ENCODE measurements at places on chromosomes 4 and X.
A peak's percentile ranks its signal among the peaks of the same experiment; 100 is the strongest.

DNA sequence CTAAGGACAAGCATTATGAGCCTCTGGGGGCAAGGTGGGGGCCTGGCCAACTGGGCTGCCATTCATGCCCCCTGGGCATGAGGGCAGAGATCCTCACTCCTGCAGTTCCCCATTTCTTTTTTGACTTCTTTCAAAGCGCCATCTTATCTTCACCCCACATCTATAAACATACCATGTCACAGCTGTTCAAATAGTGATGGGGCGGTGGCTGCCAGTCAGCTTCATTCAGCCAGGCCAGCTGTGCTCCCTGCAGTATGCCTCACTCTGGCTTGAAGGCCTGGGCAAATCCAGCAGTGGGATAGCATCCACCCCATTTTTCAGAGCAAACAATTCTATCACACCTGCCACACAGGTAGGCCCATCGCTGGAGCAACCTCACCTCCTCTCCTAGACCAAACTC is 85.5 kb downstream of the NHSL2 start:
- DNase-seq: no peak

DNA sequence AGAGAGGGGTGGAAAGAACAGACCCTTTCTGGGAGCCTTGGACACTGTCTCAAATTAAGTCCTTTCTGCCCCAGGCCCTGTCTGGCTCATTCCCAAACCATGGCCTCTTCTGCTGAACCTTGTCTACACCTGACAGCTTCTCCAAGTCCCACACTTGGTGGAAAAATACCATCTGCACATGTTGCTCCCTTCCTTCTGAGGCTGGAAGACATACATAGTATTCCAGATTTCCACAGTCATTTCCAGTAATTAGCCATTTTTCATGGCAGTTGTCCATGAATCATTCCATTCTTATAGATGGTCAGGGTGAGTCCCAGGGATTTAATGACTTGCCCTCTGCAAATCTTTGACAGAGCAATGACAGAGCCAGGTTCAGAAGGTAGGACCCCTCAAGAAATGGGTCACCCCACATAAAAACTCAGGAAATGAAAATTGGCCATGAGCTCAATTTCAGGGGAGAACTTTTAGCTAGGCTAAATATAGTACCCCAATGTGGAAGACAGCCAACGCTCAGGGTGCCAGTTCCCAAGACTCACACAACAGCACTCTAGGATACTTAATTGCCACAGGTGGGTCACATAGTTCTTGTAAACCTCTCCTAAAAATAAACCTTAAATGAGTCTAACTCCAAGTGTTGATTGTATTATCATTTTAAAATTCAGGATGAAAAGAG is 16.2 kb upstream of the DAPP1 start:
- no peak for DNase-seq

DNA sequence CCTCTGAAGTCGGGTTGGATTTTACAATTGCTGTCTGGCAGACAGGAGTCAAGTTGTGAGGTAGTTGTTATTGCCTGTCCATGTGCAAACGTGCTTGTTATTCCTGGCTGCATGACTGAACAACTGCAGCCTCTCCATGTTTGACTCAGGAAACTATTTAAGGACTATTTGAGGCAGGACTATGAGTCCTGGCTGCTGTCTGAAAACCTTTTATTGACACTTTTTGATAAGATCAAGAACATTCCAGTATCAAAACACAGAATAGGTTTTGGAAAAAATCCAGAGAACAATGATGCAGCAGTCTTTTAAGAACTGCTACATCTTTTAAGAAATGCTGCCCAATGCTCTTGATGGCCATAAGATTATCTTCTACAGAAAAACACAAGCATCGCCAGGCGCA is 10.0 kb upstream of the SPRY1 start:
- no peak for DNase-seq

GRCh38 chr4:16026160-16026761 is 57.6 kb downstream of the PROM1 start:
- peak; percentile 31 for DNase-seq

DNA sequence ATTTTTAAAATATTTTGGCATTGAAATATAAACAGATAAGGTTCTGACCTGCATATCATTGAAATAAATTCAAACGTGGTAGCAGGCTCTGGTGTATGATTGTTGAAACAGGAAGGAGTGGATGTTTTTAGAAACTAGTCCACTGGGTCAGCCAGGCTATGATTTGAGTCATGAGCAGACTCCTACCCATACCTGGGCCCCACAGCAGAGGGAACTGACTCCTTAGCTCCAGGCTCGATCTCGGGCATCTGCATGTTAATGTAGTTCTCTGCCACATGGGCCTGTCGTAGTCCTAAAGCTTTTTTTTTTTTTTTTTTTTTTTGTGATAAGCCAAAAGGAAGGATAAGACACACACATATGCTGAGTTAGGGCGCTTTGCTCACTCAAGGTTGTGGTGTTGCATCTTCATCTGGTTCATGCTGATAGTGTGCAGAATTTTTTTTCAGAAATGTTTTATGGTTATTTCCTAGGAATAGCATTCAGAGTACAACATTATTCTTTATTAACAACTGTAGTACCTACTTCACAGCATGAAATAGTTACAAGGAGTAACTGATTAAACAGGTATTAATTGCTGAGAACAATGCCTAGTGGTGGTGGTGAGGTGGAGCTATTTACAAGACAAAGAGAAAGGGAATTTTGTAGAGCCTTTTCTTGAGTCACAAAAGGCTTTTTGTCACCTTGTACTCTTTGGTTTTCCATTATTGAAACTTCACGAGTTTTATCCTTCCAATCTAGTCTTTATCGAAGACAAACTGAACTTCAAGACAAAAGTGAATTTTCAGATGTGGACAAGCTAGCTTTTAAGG is 27.3 kb downstream of the OFD1 start:
- no peak for DNase-seq

- DNase-seq: no peak
Measured at GRCh38 chr4:39435659-39436563, 22.8 kb downstream of the RPL9 start.

DNA sequence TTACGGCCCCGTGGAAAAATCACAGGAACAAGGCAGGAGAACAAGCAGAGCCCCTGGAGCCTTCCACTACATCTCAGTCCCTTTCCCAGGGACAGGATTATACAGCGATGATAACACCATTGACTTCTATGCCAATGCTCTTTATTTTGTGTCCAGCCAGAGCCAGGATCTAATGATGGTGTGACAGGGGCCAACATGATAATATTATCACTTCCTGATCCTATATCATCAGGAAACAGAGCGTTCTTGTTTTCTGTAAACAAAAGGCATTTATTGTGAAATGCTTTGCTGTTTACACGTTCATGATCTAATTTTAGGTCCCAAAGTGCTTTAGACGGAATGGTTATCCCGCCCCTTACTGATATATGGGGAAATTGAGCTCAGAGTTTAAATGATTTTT is 12.8 kb downstream of the TMPRSS11E start:
- DNase-seq: no peak

DNA sequence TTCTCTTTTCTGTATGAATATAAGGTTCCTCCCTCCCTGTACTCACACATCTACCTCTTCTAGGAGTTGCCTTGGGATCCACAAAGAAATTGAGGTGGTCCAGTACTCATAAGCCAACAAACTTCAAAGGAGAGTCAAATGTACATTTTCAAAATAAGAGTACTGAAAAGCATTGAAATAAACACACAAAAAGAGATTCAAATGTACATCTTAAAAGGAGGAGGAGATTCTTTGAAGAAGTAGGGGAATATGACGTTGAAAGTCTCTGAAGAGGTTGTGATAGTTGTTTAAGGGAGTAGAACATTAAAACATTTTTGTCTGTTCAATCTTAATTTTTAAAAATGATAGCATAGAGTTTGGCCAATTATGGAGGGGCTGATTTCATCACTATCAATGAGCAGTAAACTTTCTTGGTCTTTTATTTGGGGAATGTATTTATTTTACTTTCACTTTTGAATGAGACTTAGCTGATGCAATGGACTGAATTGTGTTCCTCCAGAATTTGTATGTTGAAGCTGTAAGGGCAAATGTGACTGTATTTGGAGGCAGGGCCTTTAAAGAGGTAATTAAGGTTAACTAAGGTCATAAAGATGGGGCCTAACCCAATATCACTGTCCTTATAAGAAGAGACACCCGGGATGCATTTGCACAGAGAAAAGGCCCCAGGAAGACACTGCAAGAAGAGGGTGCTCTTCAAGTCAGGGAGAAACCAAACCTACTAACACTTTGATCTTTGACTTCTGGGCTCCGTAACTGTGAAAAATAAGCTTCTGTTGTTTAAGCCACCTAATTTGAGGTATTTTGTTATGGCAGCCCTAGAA is 226.3 kb upstream of the PGRMC2 start:
- DNase-seq: no peak

DNA sequence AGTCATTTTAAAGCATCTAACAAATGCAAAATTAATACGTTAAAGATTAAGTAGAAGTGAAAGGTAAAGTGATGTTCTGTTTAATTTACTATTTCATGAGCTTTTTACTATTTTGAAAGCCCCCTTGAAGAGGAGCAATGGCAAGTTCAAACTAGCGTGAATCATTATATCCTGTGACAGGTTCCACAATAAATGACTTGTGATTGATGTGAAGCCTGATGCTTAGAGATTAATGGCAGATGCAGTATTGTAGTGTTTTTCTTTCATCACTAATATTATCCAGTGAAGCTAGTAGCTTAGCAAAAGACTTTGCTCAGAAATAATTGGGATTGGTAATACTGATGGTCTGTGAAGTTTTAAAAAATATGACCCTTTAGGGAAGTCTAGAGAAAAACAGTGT is 57.3 kb downstream of the STOX2 start:
- DNase-seq: no peak

GRCh38 chr4:156686120-156686519 is 285.5 kb downstream of the PDGFC start:
- DNase-seq: no peak

GRCh38 chrX:12989461-12989860 is 14.6 kb downstream of the TMSB4X start:
- DNase-seq: no peak

DNA sequence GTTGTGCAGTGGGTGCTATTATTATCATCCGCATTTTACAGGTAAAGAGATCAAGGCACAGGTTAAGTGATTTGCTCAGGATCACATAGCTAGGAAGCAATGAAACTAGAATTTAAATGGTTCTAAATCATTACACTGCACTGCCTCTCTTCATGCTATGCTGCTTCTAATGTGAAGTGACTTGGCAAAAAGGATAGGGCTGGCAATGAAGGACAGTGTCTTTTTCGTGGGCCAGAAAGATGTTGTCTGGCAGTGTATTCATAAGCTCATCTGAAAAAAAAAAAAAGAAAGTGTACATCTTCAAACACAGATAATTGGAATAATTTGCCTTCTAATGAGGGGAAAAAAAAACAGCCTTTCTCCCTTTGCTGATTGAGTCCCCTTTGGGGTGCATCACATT is 132.2 kb upstream of the FUNDC1 start:
- DNase-seq: no peak

DNA sequence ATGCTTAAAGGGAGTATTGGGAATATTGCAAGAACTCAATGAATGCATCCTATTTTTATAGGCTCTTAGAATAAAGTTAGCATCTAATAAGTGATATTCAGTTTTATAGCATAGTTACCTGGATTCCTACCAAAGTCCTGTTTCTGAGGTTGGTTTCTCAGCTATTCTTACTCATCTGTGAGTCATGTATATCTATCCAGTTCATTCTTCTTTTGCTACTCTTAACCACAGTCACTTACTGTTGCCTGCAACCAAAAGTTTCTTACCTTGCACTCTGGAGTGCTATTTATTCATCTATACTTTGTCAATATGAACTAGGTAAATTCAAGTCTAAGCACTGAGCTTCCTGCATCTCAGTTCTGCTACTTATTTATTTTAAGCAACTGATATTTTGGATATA is 322.5 kb downstream of the HS3ST1 start:
- no peak for DNase-seq

DNA sequence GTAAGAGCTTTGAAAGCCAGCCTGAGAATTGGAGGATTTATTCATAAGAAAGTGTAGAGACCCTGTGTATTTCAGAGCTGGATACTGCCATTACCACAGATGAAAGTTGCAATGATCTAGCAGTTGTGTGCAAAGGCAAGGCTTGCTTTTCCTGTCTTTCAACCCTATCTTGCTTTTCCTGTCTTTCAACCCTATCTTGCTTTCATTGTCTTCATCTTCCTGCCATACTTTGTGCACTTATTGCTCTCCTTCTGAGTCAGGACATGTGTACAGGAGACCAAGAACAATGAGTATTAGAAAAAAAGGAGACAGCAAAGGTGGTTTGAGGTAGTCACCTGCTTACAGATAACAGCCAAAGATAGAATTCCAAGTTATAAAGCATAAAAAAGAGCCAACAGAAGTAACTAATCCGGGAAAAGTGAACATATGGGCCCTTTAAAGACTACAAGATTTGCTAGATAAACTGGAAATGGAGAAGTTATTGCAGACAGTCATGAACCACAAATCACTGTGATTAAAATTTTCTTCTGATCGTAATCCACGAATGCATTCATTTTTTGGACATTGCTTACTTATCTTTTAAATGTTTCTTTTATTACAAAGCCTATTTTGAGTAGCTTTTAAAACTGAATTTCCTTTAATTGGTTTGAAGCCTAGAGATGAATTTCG is 17.2 kb downstream of the C1QTNF7 start:
- no peak for DNase-seq

DNA sequence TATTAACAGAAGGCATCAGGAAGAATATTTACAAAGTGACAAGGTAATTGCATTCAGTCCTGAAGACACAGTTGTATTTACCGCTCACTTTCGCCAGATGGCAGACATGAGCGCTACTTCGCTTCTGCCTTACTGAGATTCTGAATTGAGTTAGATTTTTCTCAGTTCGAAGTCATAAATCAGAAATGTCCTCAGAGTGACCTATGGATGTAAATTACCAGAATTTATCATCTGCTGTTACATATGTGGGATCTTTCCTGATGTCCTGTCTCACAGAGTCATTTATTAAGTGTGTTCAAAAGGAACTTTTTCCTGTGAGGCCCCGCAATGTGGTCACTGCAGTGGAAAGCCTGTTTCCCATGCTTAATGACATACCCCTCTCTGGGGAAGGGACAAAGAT is 97.3 kb upstream of the DCLK2 start:
- DNase-seq: no peak

DNA sequence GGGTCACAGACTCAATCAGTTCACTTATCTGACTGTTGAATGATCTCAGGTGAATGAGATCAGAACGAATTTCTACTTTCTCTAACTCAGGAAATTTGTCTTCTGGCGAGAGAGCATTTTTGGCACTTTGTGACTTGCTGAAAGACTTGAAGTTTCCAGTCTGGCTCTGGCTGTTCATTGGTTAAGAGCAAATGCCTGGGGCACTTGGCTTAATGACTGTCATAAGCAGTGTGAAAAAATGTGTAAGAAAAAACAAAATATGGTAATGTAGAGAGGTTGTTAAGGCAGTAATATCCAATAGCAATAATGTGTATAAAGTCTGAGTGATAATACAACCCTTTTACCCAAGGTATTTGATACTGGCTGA is 71.3 kb upstream of the PGRMC2 start:
- DNase-seq: no peak

DNA sequence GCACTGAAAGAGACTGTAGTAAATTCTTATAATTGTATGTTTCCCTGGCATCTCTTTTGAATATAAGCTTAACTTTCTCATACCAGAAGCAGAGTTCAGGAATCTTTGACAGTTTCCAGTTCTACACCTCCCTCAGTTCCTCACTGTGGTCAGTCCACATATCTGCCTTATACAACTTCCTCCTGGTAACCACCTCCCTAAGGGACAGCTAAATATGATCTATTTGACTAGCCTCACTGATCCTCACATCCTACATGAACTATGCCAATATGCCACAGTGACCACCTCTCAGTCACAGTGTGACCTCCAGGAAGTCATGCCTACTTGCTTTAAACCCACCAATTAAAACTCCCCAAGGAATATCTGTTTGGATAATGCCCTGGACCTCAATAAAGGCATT is 51.6 kb upstream of the HDAC8 start:
- DNase-seq: no peak

All from pancreas (tissue), 10 donors.